Astrocyte of the spinal cord (primary cell): ENCODE measurements at places on chromosomes 3 and 15.

DNA sequence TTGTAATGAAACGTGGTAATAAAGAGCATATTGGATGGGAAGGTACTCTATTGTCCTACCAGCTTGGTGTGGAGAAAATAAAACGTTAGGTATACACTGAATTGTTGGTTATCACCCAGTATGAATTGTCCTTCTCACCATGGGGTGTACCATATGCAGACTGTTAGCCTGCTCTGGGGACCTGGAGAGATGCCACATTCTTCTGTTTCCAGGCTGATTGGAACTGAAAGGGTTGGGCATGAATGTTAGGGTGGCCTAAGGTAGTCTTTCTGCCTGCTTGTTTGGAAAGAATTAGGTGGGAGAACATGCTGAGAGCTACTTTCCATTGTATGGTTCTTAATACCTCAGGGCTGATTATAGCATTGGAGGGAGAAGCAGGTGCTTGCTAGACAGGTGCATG lies 340.6 kb downstream of the PTPRG start:
- no peak for DNase-seq

- no peak for DNase-seq
Observed at GRCh38 chr3:45980229-45980813, 15.3 kb downstream of the FYCO1 start.

DNA sequence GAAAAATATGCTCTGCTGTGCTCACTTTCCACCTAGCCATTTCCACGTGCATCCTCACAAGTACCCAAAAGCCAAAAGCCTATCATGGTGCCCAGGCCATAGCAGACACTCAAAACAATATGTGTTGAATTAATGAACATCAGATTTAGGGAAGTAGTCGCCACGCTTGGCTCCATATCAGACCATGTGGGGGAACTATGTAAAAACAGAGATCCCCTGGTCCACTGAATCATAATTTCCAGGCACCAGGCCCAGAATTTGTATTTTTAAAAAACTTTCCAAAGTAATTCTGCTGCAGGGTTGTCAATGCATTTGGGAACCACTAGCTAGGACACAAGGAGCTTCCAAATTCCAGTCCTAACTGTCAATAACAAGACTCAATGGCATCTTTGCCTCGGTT lies 77.3 kb downstream of the CNTN3 start:
- peak; percentile 9 for DNase-seq

GRCh38 chr3:39269528-39269927 lies 10.3 kb downstream of the CX3CR1 start:
- DNase-seq, result no peak

DNA sequence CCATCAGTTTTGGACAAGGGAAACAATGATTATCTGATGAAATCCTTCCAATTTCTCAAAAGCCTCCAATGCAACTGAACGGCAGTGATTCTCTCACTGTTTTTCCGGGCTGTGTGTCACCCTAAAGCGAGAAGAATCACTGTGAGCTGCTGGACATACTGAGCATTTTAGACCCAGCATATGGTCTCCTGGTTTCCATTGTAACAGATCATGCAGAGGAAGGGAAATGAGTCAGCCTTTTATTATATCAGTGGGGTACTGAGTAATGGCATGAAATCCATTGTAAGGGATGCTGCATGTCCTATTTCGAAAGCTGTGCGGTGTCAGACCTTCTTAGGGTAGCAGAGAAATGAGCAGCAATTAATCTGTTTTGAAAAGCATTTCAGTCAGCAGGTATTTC lies 287.1 kb downstream of the IL5RA start:
- peak; percentile 50 for DNase-seq

GRCh38 chr3:144763878-144764454 lies 792.3 kb downstream of the DIPK2A start:
- peak; percentile 10 for DNase-seq

- DNase-seq, result peak; percentile 19
Observed at GRCh38 chr15:32657198-32657883, 15.8 kb downstream of the SCG5 start.

DNA sequence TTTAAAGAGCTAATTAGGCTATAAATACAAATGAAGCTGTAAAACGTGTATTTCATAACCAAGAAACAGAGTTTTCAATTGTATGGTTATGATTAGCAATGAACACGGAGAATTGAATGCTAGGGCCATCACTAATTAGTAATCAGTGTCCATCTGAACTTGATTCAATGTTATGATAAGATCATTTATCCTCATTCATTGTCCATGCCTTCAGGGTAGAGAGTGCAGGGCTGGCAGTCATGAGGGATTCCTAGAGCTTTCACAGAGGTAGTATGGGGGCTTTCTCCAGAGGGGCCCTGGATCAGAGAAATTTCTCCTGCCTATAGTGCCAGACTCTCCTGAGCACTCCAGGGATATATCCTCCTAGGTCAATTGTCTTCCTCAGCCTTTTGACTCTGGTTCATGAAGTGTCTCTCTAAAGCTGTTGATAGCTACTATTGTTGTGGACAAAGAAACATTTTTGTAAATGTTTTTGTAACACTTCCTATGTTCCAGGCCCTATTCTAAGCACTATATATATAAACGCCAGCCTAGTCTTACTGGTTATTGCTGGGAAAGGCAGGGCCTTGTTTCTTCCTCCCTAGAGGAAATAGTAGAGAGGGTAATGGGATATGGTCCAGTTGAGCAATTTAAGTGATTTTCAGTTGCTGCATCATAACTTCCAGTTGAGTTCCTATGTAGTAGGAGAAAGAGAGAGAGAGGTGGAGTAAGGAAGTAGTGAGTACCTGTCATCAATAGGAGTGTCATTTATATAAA lies 249.0 kb downstream of the NFKBIZ start:
- DNase-seq, result no peak

GRCh38 chr3:11541321-11542303 lies 102.1 kb downstream of the VGLL4 start:
- DNase-seq, result no peak

GRCh38 chr15:64310036-64310435 lies 45.9 kb downstream of the CSNK1G1 start:
- no peak for DNase-seq

DNA sequence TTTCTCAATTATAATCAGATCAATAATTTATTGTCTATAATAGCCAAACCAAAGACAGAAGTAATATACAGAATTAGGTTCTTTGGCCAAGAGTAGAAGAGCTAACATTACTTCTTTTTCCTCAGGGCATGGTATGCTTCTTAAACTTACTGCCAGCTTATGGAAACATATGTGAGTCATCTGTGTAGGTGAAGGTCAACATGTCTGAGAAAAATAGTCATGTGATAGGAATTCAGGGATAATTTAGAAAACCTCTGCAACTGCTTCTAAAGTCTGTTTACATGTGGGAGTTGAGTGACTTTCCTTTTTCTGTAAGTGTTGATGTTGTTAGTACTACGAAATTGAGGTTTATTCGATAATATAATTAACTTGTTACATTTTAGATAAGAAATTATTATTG lies 19.2 kb upstream of the MAP6D1 start:
- peak; percentile 75 for DNase-seq

DNA sequence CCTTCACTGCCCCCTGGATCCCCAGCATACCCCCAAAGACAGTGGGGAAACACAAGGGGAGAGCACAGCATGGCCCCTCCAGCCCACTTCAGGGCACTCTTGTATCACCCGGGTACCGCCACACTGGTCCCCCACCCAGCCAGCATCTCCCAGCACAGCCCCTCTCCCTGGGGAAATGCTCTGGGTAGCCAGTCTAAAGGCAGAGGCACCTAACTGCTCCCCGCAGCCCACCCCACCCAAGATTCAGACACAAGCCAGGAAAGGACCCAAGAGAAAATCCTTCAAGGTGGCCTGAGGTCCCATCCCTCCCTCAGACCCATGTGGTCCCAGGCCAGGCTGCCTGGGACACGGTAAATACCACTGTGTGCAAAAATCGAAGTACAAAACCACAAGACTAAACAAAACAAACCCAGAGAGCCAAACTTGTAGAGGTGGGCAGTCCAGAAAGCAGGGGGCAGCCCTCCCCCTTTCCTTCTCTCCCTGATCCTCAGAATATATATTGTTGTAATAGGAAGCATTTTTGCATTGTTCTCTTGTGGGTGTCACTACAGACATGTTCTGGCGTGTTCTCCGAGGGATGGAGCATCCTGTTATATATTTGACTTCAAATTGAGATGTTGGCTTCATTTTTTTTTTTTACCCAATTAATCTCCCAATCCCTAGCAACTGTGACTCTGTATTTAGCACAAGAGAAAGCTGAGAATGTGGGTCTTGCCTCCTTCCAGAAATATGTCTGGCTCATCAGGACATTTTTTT lies 51.7 kb downstream of the GRIP2 start:
- DNase-seq, result no peak

GRCh38 chr15:77024273-77025082 lies 29.6 kb downstream of the PSTPIP1 start:
- DNase-seq, result peak; percentile 46

DNA sequence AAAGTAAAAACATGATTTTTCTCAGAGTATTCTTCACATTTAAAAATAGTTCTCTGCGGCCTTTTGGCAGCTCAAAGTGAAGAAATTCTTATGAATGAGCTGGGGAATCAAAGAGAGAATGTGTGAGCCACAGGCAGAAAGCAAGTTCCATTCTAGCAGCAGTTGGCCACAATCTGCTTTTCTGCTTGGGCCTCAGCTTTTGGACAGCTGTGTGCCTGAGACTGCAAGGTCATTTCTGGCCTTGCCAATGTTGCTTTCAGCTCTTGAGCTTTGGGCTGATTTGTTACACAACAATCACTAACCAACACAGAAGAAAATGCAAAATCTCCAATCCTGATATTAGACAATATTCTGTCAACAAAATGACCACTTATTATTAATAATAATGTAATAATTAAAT lies 14.4 kb upstream of the TM4SF4 start:
- no peak for DNase-seq

GRCh38 chr3:67381667-67382272 lies 272.6 kb downstream of the SUCLG2 start:
- peak; percentile 27 for DNase-seq

DNA sequence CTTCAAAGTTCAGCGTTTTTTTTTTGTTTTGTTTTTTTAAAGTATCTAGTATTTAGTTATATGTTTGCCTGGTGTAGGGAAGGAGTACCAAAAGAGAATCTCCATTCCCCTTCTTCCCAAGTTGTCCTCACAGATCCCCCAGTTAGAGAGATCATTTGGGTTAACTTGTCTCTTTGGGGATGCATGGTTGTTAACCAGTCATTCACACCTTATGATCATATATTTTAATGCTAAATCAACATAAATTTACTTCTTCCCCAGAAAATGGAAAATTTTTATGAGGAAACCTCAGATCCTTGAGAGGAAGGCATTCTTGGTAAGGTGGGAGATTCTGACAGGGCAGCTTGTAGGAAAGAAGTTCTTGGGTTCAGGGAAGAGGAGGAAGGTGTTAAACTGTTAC lies 1.5 kb upstream of the MGA start:
- DNase-seq, result no peak

DNA sequence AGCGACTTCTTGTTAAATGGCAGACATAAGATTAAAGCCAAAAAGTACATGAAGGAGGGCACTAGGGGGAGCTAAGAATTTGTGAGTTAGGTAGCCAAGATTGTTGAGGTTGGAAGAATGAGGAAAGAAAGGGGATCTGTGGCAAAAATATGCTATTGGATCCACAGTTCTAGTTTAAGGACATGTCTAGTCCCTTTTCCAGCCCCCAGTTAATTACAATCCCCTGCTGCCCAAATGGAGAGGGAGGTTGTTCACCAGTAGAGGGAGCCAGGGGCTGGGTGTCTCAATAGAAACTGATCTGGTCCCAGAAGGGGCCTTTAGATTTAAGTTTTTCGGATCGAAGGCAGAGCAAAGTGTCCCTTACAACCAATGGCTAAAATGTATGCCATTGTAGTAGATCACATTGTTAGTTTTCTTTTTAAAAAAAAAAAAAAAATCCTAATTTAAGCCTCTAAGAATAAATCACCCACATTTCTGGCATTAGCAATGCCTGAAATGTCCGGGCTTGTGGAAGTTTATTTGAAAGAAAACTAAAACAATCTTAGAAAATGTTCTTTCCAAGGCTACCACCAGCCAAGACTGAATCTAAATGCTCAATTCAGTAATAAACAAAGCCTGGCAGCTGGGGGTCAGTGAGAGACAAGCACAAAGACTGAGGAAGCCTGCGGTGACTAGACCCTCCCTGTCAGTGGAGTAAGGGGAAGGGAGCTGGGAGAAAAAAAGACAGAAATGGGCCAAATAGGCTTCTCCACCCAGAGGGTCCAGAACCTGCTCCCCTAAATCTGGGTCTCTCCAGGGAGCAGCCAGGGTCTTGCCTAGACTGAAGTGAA lies 7.1 kb downstream of the COL8A1 start:
- DNase-seq, result peak; percentile 84

DNA sequence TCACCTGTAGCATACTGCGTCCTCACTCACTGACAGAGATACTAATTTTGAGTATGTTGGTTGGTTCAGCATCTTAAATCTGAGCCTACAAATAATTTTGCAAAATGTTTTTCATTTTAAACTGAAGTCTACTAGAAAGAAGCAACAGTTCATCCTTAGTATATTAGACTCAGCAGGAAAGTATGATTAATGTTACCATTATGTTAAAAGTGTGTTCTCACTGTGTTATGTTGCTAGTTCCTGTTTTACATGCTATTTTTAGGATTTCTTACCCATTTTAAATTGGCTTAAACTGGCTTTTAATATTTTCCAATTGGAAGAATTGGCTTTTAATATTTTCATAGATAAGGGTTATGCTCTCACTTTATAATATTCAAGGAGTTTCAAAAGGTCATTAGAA lies 25.7 kb downstream of the ACKR4 start:
- DNase-seq, result no peak

- DNase-seq, result no peak
Observed at GRCh38 chr3:120245386-120245785, 39.6 kb downstream of the GPR156 start.

DNA sequence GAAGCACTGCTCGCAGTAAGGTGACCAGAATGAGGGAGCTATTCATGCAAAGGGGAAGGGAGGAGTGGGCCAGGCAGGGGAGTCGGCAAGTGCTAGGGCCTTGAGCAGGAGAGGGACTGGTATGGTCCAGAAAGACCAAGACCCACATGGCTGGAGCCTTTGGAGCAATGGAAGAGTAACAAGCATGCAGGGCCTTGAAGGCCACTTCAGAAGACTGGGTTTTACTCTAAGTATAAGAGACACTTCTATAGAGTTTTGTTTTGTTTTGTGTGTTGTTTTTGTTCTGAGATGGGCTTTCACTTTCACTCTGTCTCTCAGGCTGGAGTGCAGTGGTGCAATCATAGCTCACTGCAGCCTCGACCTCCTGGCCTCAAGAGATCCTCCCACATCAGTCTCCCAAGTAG lies 42.0 kb downstream of the BFSP2 start:
- no peak for DNase-seq

DNA sequence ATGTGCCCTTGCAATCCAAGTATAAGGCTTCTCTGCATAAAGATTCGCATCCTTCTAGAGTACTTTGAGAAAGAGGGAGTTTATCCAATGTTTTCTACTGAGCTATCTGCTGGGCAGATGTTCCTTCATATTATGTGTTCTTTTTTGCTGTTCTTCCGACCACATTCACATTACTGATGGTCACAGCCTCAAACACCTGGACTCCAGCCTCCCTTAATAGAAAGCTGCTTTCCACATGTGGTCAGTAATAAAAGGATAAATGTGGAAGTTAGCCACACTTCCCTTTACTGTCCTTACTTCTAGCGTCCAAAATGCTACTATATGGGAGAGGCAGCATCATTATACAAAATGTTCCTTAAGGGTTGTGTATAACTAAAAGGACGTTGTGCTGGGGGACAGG lies 116.9 kb downstream of the CD47 start:
- DNase-seq, result no peak

- no peak for DNase-seq
Observed at GRCh38 chr3:44340058-44340395, 1.5 kb downstream of the TCAIM start.
